ENCODE measurements at places on chromosomes 13 and 19. TPM values are rescaled to one million over a fixed set of nuclear protein-coding genes. Genes with fewer than 3 reads are reported as not detected.

Gene KLK2
- not detected for total RNA-seq

Gene MIA
- not detected for total RNA-seq

Gene PEX11G
- total RNA-seq, result 3.9 TPM

Gene CPT1C
- total RNA-seq, result 35.7 TPM

Gene FXYD3
- not detected for total RNA-seq

Gene KIR2DL4
- not detected for total RNA-seq

Gene SULT2A1
- total RNA-seq, result not detected

Gene KCNRG
- total RNA-seq, result 1.1 TPM

Gene MAST1
- total RNA-seq, result 1.4 TPM

Measured in myometrial cell (primary cell).